ENCODE measurements at places on chromosomes 12 and 14.
A peak's percentile ranks its signal among the peaks of the same experiment; 100 is the strongest.

DNA sequence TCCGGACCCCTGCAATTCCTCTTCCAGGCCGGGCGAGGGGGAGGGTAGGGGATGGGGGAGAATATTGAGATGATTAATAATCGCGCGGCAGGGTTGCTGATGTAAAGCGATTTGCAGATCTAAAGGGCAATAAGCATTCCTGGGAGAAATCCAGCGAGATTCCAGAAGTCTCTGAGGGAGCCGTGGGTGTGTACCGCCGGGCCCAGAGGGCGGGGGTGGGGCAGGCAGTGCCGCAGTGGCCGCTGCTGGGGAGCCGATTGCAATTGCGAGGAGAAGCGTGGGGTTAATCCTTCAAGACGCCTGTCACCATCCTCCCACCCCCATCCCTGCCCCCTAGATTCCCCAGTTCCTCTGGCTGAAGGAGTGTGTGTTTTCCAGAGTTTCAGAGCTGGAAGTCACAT is 16.4 kb downstream of the FOS start:
- peak; percentile 72 for DNase-seq

DNA sequence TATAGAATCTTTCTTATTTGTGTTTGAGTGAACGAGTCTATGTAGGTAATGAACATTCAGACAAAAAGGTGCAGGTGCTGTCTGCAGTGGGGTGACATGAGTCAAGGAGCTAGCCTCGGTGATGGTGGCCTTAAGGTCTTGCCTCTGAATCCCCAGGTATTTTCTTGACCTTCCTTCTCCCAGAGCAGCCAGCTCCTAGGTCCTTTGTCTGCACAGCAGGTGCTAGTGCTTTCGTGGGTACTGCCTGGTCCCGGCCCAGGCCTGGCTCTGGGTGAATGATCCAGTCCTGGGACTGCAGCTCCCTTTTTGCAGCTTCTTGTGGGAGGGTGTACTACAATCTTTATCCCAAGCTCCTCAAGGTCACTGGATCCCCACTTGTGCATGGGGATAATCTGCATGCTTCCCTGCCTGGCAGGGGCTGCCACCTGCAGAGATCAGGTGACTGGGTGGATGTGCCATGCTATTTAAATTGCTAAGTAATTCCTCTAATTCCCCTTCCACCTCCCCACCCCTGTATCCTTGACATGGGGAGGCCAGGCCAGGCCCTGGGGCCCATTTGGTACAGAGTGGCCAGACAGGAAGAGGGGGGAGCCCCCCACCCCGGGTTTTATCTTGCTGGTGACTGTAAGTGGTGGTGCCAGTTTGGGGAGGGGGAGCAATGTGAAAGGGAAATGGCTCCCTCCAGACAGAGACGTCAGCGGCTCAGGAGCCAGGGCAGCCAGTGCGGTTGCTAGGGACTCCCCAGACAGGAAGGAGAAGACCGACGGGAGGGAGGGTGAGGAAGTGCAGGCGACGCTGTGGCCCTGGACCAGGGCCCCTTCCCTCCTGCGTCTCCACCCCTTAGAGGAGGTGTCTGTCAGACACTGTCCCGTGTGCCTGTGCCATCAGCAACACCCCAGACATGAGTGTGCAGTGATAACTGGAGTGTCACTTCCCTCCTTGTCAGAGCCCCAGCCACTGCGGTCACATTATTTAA is 6.7 kb downstream of the VASH1 start:
- no peak for DNase-seq

DNA sequence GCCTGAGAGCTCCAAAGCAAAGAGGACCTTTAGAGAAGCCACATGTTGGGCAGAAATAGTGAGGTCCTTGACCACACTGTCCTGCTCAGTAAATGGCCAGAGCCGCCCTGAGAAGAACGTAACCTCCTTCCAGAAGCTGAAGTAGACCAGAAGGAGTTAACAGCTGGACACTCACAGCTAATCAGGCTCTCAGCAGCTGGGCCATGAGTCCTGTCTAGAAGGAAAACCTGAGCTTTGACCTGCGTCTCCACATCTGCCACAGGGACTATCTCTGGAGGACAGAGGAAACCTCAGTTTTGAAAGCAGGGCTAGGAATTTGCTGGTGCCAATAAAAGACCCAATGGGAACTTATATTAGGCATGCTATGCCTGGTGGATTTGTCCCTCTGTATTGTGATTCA is 12.3 kb upstream of the DHRS4 start:
- no peak for DNase-seq

GRCh38 chr12:9650151-9650576 is 19.3 kb upstream of the CLEC2D start:
- DNase-seq: peak; percentile 15

DNA sequence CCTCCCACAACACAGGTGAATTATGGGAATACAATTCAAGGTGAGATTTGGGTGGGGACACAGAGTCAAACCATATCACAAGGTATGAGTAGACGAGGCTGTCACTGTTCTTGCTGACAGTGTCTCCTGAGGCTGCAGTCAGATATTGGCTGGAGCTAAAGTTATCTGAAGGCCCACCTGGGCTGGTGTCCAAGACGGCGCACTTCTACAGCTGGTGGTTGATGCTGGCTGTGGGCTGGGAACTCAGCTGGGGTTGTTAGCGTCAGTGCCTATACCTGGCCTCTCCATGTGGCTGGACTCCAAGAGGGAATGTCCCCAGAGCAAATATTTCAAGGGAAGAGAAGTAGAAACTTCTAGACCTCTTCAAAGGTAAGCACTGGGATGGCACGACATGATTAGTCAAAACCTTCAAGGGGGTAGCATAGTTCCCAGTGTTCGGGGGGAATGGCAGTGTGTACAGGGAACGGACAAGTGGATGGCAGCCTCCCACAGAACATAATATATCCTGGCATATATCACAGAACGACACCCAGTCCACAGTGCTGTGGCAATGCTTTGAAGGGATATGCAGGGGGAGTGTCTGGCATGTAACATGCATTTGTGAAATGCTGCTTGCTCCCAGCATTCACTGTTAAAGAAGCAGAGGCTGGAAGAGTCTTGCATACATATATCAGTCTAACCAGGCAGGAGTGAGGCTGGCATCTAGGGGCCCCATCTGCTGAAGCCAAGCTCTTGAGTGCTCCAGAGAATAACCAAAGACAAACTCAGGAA is 126.7 kb upstream of the RFLNA start:
- DNase-seq: no peak

GRCh38 chr12:50508970-50509663 is 4.3 kb downstream of the DIP2B start:
- no peak for DNase-seq

DNA sequence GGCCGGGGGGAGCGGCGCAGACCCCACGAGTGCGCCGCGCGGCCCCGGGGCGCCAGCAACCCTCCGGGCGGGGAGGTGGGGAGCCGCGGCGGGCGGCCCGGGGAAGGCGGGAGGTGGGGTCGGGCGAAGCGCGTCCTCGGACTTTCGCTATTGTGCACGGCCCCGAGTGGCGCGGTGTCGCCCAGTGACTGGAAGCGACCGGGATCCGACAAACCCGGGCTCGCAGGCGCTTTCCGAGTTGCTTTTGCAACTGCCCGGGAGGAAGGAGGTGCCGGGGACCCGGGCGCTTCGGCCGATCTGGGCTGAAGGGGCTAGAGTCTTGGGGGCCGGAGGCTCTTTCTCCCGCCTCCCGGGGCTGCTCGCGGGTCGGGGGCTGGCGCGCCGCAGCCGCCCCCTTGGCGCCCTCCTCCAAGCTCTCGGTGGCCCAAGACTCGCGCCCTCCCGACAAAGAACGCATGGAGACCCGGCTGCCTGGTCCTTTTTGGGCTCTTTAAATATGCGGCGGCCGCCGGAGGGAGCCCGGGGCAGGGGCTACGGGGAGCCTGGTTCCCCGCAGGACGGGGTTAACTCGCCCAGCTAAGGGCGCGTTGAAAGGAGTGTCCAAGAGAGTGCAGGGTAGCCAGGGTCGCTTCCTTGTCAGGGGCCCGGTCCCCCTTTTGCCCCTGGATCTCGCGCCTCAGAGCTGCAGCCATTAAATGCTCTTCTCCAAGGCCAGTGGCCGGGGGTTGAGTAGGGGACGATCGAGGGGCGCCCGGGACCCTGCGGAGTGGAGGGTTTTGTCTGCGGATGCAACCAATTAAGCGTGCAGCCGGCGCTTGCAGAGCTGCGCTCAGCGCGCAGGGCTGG is 1.4 kb downstream of the HMGA2 start:
- DNase-seq: peak; percentile 27

- DNase-seq: peak; percentile 18
These were observed 406 bp downstream of the PARP2 start for GRCh38 chr14:20343862-20344220.

GRCh38 chr12:106031761-106032622 is 106.8 kb downstream of the NUAK1 start:
- DNase-seq: no peak

GRCh38 chr14:68377006-68377405 is 415.9 kb downstream of the ZFP36L1 start:
- DNase-seq: no peak

GRCh38 chr14:103450416-103450815 is 65.2 kb downstream of the MARK3 start:
- DNase-seq: no peak

DNA sequence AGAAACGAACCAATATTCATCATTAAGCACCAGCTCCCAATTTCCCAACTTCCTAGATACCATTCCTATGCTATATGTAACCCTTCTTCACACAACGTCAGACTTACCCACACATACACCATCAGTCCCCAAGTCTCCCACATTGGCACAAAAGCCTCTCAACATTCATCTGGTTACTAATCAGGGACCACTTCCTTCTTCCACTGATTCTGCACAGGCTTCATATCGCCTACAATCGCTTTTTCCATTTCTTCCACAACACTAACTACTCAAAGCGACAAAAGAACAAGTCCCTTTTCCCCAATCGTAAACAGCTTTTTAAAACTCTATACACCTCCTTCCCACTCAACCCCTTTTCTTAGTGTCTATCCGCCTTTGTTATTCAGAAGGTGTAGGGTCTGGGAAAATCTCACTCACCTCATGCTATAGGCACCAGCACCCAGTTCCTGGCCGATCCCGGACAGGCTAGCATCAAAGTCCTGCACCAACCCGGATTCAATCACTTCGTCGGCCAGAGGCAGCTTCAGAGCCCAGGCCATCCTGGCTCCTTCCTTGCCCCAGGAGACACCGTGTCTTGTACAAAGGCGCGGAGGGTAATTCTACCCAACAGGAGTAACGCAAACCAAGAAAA is 936 bp downstream of the TFCP2 start:
- DNase-seq: peak; percentile 21

- no peak for DNase-seq
These were observed 14.9 kb downstream of the TRMT61A start for GRCh38 chr14:103543721-103544387.

GRCh38 chr12:6824901-6825381 is 3.3 kb upstream of the P3H3 start:
- DNase-seq: peak; percentile 46

DNA sequence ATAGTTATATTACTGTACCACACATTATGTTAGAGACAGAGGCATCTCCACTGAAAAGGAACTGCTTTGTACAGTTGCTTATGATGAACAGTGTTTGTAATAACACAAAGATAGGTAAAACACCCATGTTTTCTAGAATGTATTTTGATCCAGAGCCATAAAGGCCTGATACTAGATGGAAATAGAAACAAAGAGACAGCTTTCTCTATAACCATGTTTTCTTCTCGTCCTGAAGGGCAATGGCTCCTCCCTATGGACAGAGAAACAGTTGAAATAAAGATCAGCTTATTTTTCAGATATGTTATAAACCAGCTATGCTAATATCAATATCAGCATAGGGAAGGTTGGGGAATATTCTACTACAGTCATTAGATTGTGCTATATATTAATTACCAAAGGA is 109.2 kb downstream of the ATXN7L3B start:
- no peak for DNase-seq

GRCh38 chr14:82850576-82850975 is 1316.9 kb upstream of the SEL1L start:
- no peak for DNase-seq
